ENCODE measurements at places on chromosomes 5 and 9.

DNA sequence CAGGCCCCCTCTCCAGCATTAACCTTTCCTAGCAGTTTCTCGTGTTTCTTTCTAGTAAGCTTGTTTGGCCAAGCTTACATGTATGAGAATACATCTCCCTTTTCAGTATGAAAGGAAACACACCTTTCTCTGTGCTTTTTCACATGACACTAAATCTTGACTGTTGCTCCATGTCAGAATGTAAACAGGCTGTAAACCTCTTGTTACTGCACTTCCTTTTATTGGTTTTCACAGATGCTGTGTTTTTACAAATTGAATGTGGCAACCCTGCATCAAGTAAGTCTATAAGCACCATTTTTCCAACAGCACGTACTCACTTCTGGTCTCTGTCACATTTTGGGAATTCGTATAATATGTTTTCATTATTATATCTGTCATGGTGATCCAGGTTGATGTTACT lies 2.2 kb upstream of the CANX start:
- no peak for DNase-seq

DNA sequence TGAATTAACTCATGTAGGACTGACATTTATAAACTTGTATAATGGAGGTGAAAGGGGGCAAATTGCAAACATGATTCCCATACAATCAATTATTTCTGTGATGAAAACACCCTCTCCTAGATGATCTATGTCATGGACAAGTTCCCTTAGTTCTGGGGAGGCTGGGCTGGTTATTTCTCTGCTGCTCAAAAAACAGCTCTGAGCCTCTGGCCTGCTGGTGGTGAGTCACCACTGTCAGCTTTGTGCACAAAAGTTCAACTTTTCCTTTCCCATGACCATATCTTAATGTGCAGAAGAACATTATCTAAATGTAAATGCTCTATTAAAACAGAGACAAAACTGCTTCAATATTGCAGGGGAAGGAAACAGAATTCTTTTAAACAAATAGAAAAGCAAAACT lies 85.0 kb downstream of the HMHB1 start:
- DNase-seq = no peak

DNA sequence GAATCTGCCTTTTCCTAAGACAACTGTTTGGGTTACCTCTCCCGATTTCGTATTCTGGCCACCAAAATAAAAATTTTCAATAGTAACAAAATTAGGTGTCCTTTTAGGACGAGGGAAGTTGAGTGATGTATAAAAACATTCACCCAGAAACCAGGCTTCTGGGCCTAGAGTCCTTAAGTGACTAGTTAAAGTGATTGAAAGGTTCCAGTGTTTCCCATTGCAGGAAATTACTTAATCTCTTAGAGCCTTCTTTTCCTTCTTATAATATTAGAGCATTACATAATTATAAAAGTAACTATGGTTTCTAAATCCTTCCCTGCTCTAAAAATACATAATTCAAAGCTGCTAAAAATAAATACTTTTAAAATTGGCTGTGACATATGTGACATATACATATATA lies 7.3 kb downstream of the MCIDAS start:
- DNase-seq = no peak

- DNase-seq = no peak
Observed at GRCh38 chr9:101509572-101509971, 24.1 kb upstream of the RNF20 start.

DNA sequence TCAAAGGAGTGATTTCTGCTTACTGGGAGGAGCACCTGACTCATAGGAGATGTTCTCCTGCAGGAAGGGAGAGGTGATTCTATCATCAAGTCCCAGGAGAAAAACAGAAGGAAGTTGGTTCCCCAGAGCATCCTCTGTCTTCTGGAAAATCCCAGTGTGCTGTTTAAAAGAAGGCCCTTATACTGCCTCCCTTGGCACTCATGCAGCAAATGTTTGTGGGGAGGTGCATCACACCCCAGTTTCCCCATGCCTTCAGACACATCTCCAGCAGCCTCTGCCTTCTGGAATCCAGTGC lies 63.1 kb downstream of the PPARGC1B start:
- DNase-seq = no peak

GRCh38 chr9:110179734-110180133 lies 28.2 kb downstream of the C9orf152 start:
- no peak for DNase-seq

DNA sequence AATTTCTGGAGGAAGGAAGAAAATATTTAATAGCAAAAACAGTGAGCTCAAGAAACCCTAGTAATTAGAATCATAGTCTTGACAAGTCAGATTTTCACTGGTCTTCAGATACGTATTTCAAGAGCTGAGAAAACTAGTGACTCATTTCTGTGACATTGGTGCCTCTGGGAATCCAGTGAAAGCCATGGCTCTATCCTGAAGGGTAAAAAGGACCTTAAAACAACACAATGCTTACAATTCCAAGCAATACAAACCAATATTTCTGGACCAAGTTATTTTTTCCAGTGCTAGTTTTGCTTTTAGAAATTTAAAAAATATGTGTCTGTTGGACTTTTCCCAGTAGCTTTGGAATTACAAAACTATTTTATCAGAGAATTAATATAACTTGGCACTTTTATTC lies 140.3 kb downstream of the LPAR1 start:
- no peak for DNase-seq

DNA sequence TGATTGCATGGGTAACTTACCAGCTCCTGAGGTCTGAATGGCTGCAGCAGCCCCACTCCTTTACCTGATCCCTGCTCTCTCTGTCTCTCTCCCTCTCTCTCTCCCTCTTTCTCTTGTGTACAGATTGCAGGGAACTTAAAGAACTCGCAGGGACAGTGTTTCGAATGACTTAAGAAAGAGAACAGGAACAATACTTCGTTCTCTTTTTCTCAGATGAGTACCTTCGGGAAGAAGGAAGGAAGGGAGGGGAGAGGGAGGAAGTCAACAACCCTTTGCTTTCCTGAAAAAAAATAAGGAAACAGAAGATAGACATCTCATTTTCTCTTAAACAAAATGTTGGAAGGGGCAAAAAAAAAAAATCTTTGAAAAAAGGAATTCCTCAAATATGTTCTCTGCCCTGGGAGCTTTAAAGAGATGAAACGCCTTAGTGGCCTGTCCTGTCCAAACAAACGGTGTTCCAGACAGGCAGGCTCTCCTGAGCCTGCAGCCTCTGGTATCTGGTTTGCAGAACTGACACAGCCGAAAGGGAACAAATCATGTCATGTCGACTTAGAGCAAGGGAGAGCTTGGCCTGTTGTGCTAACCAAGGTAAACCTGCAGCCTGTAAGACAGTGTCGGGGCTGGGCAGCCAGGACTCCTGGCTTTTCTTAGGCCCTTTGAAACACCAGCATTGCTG lies at the start of gene ZNF366:
Gene ZNF366, minus strand, starts transcription at position 180 of the 676 bp plus-strand sequence. CDS start 45,914 bp downstream, outside the sequence.
- no peak for DNase-seq

- no peak for DNase-seq
Observed at GRCh38 chr9:127816728-127817127, 14.0 kb downstream of the FPGS start.

- no peak for DNase-seq
Observed at GRCh38 chr5:140286424-140286823, 16.5 kb downstream of the PFDN1 start.

DNA sequence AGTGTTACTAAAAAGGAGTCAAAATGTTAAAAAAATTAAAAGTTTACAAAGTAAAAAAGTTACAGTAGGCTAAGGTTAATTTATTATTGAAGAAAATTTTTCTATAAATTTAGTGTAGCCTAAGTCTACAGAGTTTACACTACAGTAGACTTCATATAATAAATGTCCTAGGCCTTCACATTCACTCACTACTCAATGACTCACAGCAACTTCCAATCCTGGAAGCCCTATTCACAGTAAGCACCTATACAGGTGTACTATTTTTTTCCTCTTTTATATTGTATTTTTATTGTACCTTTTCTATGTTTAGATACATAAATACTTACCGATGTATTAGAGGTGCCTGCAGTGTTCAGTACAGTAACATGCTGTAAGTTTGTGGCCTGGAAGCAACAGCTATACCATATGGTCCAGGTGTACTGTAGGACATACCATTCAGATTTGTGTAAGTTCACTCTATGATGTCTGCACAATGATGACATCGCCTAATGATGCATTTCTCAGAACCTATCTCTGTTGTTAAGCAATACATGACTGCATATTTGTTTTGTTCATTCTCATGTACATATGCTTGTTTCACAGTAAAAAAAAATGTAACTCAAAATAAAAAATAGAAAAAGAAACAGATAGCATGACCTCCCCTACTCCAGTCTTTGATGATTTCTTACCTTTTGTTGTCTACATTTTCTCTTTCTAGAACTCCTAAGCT lies 64.7 kb downstream of the NR3C1 start:
- DNase-seq = no peak

GRCh38 chr5:34001241-34001841 lies 6.5 kb downstream of the AMACR start:
- DNase-seq = peak; percentile 78

DNA sequence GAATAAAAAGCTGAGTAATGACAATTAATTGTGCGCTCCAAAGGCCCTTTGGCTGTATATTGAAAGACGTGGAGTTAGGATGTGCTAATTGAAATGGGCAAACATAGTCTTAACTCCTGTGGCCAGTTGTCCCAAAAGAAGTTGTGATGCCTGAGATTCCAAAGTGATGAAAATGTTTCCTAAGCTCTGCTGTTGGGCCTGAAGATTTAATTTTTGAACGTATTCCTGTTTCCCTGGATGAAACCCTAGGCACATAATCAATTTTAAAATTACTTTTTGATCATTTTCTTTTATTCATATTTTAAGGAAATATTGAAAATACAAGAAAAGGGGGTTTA lies 87.9 kb downstream of the PRDM6 start:
- no peak for DNase-seq

DNA sequence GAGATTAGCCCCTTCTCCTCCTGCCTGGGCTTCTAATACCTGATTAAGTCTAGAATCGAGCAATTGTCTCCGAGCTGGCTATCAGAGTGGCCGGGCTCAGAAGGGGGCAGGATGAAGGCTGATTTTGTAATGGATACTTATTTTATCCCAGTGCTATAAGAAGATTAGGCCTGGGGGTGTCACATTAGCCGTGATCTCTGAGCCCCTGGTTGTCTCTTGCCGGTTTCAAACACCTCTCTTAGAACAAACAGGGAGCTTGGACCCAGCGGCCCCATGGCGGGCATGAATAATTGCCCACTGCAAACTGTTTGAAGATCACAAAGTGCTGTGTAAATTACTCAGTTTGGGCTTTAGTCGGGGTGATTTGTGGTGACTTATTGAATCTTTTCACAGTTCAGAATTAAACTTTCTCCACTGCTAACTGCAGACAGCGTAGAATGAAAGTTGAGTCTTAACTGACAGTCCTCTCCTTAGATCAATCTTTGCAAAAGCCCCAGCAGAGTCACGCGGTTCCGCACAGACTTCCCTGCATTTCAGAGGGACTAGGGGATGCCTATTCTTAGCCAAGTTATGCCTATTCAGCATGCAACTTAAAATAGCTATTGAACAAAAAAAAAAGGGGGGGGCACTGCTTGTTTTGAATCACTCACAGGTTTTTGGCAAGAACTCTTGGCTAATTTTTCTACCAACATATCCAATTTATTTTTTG lies 200.6 kb upstream of the IRX1 start:
- peak; percentile 37 for DNase-seq

GRCh38 chr9:38091310-38092199 lies 22.5 kb upstream of the SHB start:
- no peak for DNase-seq

DNA sequence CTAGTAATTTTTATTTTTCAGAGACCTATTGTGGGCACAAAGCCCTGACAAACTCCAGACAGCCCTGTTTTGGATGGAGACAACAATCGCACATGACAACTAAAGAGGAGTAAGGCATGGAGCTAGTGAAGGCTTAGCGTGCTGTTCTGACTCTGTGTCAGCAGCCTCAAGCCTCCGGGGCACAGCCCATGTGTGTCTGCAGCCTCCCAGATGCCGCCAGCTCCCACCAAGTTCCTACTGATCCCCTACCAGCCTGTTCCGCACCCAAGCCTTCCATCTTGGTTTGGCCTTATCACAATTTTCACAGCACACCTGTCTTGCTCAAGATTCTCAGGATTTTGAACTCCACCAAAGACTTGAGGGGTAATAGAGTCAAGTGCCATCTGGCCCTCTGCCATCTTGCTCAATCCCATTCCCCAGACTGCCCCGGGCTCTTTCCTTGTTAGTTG lies 70.3 kb upstream of the SH3PXD2B start:
- DNase-seq = no peak

DNA sequence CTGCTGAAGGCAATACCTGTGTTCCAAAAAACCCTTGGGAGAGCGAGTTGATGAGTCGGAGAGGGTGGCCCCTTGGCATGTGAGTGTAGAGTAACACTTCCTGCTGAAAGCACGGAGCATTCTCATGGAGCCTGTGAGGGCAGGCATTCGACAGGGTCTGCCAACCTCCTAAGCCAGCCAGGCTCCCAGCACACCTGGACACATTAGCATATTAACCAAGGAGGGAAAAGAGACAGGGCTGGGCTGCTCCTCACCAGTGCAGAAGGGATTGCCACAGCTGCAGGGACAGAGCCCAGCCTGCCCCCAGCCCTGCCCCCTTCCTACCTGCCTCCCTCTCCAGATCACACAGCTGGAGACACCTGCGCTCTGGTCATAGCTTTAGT lies 46.4 kb upstream of the SEMA4D start:
- no peak for DNase-seq

- DNase-seq = no peak
Observed at GRCh38 chr5:73497497-73498056, 665 bp upstream of the BTF3 start.

DNA sequence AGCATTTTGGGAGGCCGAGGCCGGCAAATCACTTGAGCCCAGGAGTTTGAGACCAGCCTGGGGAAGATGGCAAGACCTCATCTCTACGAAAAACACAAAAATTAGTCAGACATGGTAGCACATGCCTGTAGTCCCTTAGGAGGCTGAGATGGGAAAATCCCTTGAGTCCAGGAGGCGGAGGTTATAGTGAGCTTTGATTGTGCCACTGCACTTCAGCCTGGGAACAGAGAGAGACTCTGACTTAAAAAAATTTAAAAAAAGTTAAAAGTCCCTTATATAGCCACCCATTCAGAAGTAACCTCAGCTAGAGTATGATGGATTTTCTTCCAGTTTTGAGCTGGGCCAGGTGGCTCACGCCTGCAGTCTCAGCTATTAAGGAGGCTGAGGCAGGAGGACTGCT lies 72.4 kb downstream of the UGCG start:
- no peak for DNase-seq

- DNase-seq = no peak
Observed at GRCh38 chr5:144370273-144370672, 199.6 kb downstream of the KCTD16 start.

DNA sequence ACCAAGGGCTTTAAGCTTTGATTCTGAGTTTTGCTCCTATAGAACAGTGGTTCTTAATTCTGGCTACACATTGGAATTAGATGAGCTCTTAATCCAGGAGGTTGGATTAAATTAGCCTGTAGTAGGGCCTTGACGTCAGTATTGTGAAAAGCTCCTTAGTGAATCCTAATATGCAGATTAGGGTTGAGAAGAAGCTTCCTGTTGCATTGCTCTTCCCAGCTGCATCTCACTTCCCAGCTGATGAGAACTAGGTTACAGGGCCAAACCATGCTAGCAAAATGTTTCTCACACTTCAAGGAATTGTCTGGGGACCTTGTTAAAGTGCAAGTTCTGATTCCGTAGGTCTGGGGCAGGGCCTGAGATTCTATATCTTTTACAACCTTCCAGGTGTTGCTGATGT lies 300.0 kb downstream of the ZSWIM6 start:
- no peak for DNase-seq

GRCh38 chr9:69168709-69169217 lies 5.3 kb upstream of the TJP2 start:
- DNase-seq = no peak

- no peak for DNase-seq
Observed at GRCh38 chr5:44952376-44952775, 143.6 kb downstream of the MRPS30 start.

- no peak for DNase-seq
Observed at GRCh38 chr5:171715551-171715950, 70.1 kb upstream of the SMIM23 start.
